NCI-H69 (cell line): ENCODE measurements at places on chromosomes 1 and 21.

- DNase-seq: no peak
These were observed 10.4 kb downstream of the LDLRAD1 start for GRCh38 chr1:54007613-54008012.

DNA sequence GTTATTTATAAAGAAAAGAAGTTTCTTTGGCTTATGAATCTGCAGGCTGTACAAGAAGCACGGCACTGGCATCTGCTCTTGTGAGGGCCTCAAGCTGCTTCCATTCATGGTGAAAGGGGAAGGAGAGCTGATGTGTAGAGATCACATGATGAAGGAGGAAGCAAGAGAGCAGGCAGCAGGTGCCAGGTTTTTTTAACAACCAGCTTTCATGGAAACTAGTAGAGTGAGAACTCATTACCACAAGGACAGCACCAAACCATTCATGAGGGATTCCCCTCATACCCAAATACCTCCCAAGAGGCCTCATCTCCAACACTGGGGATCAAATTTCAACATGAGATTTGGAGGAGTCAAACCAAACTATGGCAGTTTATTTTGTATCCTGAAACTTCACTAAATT, 85.8 kb upstream of the CAMK1G start:
- no peak for DNase-seq

DNA sequence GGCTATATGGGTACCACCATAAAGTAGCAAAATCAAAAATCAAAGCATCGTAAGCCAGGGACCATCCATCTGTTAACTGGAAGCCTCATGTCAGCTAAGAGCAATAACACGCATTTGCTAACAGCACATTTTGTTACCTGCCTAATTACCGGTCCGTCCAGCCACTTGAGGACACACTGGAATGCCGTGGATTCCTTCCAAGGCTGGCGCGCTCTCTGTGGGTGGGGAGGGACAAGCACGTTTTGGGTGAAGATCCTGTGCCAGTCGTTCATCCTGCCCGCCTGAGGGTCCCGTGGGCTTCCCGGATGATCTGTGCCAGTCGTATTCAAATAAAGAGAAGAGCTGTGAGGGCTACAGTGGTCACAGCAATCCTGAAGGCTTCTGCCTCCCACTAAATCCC, 6.2 kb downstream of the NPHP4 start:
- no peak for DNase-seq

- peak; percentile 98 for DNase-seq
These were observed 22.6 kb downstream of the BTG2 start for GRCh38 chr1:203327684-203328457.

DNA sequence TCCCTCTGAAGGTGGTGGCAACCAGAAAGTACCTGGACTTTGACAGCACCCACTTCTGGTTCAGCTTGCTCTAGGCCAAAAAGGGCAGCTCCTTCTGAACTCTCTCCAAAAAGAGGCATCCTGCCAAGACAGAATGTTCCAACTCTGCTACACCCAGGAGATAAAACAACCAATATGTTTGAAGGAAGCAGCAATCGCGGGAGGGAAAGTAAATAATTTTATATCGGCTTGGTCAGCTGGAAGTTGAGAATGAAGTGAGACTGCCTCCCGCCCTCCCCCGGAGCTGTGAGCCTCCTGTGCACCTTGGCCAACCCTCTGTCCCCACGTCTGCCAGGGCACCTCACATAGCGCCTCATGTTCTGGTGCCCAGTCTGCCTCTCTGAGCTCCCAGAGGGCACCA, 130.3 kb upstream of the ATP1A1 start:
- DNase-seq: no peak

- DNase-seq: no peak
These were observed 53.8 kb upstream of the PPP2R5A start for GRCh38 chr1:212231372-212231771.

DNA sequence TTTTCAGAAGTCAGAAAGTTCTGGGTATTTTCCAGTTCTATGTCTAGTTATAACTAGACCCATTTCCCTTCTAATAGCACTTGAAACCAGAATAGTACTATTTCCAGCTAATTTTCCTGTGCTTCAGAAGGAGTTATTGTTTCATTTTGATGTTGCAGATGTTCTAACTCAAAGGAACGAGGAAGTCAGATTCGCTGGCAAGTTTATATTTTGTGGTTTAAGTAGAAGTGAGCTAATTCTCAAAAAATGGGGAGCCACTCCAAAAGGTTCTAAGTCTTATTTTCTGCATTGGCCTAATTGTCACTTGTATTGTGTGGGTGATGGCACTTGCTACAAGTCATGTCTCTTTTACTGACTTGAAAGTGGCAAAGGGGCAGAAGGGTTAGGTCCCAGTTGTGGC, 18.1 kb downstream of the CCDC185 start:
- no peak for DNase-seq

GRCh38 chr1:236670060-236670459, 16.2 kb upstream of the ACTN2 start:
- no peak for DNase-seq

- no peak for DNase-seq
These were observed 1.7 kb downstream of the PRRX1 start for GRCh38 chr1:170665629-170666028.

DNA sequence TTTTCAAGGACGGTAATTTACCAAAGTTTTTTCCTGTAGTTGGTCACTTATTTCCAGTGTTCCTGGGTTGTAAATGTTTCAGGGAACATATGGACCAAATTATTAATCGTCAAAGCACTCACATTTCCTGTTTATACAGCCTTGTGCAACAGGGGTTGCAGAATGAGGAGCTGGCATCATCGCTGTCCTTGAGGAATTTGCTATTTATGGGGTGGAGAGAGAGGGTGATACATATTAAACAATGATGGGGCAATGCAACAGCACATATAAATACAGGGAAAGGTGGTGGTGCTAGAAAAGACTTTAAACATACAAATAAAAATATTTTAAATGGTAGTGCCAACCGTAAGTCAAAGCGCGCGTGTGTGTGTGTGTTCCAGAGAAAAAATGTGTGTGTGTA, 369.8 kb downstream of the NPHP4 start:
- DNase-seq: no peak

GRCh38 chr1:2555634-2556276, 416 bp upstream of the TNFRSF14 start:
- peak; percentile 73 for DNase-seq

- no peak for DNase-seq
These were observed 7.8 kb downstream of the PODN start for GRCh38 chr1:53069663-53070327.

GRCh38 chr1:160884579-160884978, 401 bp downstream of the ITLN1 start:
- DNase-seq: no peak

DNA sequence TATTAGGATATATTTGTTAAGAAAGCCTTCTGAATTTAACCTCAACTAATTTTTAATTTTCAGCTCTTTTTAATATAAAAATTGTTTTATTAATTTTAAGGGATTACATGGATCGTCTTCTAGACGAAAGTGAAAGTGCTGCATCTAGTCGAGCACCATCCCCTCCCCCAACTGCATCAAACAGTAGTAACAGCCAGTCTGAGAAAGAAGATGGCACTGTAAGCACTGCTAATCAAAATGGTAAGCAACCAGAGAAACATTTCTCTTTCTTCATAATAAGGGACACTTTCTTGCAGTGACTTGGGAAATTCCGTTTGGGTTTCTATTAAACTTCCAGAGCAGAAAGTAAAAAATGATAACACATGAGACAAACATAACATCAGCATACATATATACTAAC, 56.9 kb downstream of the MIER1 start:
- DNase-seq: no peak

GRCh38 chr1:171590022-171590421, 32.0 kb upstream of the MYOCOS start:
- DNase-seq: no peak

GRCh38 chr1:218317061-218317460, 28.1 kb upstream of the TGFB2 start:
- no peak for DNase-seq

GRCh38 chr1:55311057-55311641, 96.0 kb upstream of the USP24 start:
- DNase-seq: no peak

DNA sequence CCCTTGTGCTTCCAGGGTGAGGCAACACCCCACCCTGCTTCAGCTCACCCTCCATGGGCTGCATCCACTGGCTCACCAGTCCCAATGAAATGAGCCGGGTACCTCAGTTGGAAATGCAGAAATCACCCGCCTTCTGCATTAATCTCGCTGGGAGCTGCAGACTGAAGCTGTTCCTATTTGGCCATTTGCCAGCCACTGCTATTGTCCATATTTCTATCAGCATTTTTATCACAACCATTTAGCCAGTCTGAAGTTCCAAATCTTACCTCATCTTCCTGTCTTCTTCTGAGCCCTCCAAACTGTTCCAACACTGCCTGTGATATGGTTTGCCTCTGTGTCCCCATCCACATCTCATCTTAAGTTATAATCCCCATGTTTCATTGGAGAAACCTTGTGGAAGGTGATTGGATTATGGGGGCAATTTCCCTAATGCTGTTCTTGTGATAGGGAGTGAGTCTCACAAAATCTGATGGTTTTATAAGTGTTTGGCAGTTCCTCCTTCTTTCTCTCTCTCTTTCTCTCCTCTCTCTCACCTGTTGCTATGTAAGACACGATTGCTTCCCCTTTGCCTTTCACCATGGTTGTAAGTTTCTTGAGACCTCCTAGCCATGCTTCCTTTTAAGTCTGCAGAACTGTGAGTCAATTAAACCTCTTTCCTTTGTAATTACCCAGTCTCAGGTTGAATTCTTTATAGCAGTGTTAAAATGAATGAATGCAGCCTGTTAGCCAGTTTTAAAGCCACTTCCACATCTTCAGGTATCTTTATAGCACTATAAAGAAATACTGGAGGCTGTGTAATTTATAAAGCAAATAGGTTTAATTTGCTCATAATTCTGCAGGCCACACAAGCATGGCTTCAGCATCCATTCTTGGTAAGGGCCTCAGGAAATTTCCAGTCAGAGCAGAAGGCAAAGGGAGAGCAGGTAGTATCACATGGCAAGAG, 203.5 kb downstream of the FCRL5 start:
- no peak for DNase-seq

- DNase-seq: no peak
These were observed 5.2 kb downstream of the APP start for GRCh38 chr21:26165331-26165730.

DNA sequence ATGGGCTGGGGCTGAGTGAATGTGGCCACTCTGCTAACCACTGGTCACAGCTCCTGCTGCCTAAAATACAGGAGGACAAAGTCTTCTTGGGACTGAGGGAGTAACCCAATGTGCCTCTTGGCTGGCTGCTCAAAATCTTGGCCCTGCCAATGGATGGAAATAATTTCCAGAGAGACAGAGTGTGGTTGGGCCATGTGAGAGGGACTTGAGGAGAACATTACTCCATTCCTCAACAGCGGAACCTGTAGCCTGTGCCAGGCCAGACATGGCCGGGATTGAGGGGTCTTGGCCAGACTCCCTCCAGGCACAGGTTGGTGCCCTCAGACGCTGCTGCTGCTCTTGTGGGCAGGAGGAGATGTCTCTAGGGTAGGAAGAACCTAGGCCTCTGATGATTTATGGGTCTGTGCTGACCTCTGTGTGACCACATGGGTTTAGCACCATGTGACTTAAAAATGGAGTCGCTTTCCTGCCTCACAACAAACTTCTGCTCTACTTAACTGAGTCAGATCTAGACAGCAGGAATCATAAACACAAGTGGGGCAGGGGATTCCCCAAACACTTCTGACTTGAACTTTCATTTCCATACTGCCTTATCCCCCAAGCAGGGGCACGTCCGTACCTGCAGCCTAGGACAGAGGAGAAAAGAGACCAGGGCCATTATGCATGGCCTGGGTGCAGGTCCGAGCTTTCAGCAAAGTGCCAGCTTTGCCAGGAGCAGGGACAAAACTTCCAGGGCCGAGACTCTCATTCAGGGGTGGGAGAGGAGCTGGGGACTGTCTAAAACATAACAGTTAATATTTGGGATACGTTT, 79.2 kb downstream of the CD34 start:
- DNase-seq: no peak

DNA sequence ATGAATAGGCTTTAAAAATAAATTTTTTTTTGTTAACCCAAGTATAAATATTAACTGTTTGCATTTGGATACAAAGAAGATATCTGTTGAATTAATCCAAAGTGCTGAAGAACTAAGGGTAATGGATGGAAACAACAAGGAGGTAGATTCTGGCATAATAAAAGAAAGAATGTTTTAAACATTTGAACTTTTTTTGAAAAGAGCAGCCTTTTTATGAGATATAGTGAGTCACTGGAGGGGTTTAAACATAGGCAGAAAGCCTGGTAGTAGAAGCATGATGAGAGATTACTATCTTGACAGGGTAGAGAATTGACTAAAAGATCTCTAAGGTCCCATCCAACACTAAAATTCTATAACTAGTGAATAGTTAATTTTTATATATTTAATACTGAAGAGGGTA, 2.7 kb downstream of the MIER1 start:
- peak; percentile 4 for DNase-seq

- DNase-seq: no peak
These were observed 96.5 kb downstream of the FMN2 start for GRCh38 chr1:240188139-240188538.

DNA sequence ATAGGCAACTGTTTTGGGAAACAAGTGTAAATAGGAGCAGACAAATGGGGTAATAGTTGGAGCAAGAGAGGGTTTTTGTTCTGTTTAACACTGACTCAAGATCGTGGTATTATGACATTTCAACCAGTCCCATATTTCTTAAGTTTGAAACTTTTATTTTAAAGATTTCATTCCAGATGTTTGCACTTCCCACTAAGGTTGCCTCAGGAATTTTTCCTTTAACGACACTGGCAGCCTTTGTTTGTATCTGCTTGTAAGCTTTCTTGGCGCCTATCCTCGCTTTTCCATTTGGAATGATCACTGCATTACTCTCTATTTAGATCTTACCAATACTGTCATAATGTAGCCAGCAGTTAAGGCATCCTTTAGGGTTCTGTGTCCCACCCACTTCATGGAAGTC, 67.7 kb downstream of the ALG6 start:
- DNase-seq: no peak
